ENCODE measurements at places on chromosomes 2 and 18. TPM values are rescaled to one million over a fixed set of nuclear protein-coding genes. Genes with fewer than 3 reads are reported as not detected.
A peak's percentile ranks its signal among the peaks of the same experiment; 100 is the strongest.

ST8SIA5 gene
- total RNA-seq = not detected

SMIM21 gene
- not detected for total RNA-seq

IL1RN gene
- total RNA-seq = 1.6 TPM

TMEM163 gene
- not detected for total RNA-seq

CIB4 gene
- total RNA-seq = not detected

CFAP221 gene
- not detected for total RNA-seq

PLEKHM3 gene
- total RNA-seq = 15.8 TPM

C2orf15 gene
- 4.9 TPM for total RNA-seq

C1QL2 gene
- total RNA-seq = not detected

PDIA6 gene
- 110 TPM for total RNA-seq

DNA sequence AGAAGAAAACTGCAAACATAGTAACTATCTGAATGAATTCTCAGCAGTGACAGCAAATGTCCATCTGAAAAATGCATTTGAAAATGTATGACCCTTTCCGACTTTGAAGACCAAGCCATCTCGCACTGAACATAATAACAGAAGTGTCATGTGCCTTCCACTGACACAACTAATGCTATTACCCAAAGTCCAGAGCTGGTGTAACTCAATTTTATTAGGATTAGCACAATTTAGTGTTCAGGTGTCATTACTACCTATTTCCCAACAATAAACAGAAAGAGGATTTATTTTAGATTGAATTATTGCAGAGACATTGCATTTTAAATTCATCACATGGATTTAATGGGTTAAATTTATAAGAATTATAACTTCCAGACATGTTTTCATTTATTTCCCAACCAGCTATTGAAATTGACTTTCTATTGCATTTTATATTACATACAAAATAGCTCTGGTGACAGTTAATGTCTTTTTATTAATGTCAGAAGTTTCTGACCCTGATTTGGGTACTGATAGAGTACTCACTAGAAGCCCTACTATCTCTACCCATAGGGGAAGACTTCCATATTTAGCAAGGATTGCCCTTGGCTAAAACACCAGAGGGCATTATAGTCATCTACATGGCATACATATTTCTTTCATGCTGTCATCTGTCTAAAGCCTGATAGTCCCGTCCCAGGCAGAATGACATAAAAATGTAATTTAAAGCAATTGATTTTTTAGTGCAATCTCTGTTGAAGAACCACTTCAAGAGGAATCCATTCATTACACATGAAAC is 7.0 kb upstream of the STK39 start:
- no peak for DNase-seq

- DNase-seq = no peak
Measured at GRCh38 chr2:205058409-205058808, 513.1 kb downstream of the PARD3B start.

DNA sequence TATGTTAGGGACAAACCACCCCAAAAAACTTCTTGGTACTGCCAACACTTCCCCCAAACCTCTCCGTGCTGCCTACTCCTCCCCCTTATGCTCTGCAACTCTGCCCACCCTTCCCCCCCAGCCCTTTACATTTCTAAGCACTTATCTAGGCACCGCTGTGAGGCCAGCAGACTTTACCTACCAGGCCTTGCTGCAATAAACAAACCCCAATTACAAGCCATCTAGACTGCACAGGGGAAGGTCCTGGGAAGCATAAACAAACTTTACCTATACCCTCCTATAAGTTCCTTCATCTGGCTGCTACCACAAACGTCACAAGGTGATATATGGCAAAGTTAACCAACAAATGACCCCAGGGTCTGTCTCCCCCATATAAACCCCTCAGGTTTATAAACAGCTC is 259.4 kb upstream of the GULP1 start:
- DNase-seq = no peak

GRCh38 chr2:160892204-160892603 is 268.0 kb upstream of the TANK start:
- no peak for DNase-seq

GRCh38 chr2:207394812-207395534 is 134.8 kb upstream of the CREB1 start:
- no peak for DNase-seq

- peak; percentile 76 for DNase-seq
Measured at GRCh38 chr2:162297925-162298552, 20.4 kb downstream of the IFIH1 start.

- DNase-seq = no peak
Measured at GRCh38 chr2:172251231-172251630, 148.5 kb upstream of the DLX2 start.

GRCh38 chr18:9661564-9661963 is 46.5 kb upstream of the RAB31 start:
- no peak for DNase-seq

DNA sequence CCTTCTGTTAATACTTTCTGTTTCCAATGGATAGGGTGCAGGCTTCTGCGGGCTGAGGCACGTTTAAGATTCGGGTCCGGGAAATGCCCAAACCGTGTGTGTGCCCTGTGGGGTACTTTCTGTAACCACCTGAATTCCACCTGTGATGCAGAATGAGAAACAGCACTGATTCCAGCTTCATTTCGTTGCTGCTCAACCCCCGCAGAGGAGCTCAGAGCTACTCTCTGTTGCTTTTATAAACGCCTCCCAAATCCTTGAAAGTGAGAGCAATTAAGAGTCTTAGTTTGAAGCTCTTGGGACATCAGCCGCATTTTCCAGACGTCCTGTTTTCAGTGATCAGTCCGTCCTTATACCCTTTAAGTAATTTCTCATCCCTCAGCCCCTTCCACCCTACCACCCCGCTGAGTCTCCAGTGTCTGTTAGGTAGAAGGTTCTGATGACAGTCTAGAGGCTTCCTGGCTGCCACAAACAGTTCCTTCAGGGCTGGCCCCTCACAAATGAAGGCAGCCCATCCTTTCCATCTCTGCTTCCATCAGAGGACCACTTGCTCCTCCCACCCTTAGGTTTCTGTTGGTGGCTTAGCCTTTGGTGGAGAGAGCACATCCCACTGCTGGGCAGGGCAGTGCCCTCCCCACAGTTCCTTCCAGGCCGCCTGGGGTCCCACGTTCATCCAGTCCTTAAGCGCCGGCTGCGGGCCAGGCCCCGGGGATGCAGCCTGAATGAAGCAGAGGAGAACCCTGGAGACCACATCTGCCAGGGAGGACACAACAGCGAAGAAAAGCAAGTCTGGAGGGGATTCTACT is 230.1 kb downstream of the SEPTIN10 start:
- peak; percentile 33 for DNase-seq

GRCh38 chr2:43160778-43161177 is 65.6 kb downstream of the ZFP36L2 start:
- DNase-seq = no peak

DNA sequence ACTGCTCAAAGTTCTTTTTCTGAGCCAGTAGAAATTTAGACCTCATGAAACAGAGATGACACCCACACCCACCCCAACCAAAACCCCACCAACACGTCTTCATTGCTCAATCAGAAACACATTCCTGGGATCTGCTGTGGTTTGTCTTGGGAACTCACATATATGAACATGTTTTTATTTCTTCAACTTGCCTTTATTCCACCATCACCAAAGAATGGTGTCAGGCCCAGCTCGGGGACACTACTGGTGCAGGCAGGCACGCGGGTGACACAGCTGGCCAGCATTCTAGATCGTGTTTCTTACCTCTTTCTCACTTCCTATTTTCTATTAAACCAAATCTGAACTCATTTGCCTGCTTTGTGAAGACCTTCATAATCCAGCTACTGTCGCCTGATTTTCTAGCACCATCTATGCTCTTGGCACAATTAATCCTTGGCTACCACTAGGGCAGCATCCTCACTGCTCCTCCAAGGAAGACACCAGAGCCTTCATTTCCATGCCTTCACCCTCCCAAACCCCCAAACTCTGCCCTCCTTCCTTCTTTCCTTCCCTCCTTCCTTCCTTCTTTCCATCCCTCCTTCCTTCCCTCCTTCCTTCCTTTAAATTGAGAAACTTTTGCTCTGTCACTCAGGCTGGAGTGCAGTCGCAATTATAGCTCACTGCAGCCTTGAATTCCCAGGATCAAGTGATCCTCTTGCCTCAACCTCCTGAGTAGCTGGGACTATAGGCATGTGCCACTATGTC is 157.1 kb downstream of the BCL2 start:
- DNase-seq = no peak

DNA sequence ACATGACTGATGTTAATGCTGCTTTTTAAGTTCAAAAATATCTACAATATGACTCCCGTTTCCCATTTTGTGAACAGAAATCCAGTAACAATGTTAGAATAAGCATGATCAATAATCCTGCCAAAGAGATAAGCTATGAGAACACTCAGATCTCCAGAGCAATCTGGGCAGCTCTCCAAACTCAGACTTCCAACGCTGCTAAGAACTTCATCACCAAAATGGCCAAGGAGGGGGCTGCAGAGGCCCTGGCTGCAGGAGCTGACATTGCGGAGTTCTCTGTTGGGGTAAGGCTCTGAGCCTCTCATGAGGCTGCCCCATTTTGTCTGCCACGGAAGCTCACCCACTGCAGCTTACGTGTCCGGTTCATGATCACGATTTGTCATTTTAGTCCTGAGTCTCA is 68.4 kb downstream of the UGGT1 start:
- DNase-seq = no peak

Measured in activated naive CD4-positive, alpha-beta T cell treated with anti-CD3 and anti-CD28 coated beads, Interleukin-2, amount 50 U/mL, for 72 hours (primary cell).